M059J (cell line): ENCODE measurements at places on chromosomes 12 and 14. TPM values are rescaled to one million over a fixed set of nuclear protein-coding genes. Genes with fewer than 3 reads are reported as not detected.

The ETNK1 gene
- total RNA-seq = 12.1 and 21.9 TPM in 2 replicates

The ATF1 gene
- total RNA-seq = 21.2 and 33.8 TPM in 2 replicates

The SLC10A1 gene
- not detected in 2 replicates for total RNA-seq

The TAS2R43 gene
- total RNA-seq = 0.25 TPM in 1 of 2 replicates, not detected in the other

The PPFIBP1 gene
- 25.3 and 45.4 TPM in 2 replicates for total RNA-seq

- DNase-seq = no peak
Observed at GRCh38 chr12:50720501-50720900, 43.4 kb upstream of the ATF1 start.

GRCh38 chr14:54942913-54943312, 40.3 kb upstream of the GCH1 start:
- no peak for DNase-seq

- DNase-seq = no peak
Observed at GRCh38 chr14:100678469-100678828, 48.2 kb upstream of the DLK1 start.

DNA sequence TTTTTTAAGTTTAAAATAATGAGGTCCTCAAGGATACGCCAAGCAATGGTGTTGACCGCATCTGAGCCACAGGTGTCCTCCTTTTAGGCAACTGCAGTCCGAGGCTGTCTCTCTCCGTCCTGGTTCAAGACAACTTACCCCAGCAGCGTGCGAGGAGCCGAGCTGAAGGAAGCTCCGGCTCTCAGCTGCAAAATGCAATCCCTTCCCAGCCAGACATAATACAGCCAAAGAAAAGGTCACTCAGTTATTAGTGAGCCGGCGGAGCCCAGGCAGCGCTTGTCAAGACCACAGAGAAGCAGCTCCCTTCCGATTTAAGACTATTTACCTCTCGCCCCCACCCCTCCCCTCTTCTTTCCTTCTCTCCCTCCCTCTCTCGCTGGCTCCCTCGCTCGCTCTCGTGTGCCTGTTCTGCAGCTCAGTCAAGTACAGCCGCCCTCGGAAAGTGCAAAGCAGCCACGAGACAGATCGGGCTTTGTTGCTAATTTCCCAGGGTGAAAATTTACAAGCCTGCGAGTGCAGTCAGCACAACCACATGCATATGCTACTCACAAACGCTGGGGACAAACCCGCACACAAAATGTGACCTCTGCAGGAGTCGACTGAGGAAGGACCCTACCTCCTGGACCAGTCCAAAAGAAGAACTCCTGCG, 363 bp upstream of the LMO3 start:
- DNase-seq = no peak

GRCh38 chr14:68520637-68521556, 272.0 kb downstream of the ZFP36L1 start:
- DNase-seq = peak; percentile 48

DNA sequence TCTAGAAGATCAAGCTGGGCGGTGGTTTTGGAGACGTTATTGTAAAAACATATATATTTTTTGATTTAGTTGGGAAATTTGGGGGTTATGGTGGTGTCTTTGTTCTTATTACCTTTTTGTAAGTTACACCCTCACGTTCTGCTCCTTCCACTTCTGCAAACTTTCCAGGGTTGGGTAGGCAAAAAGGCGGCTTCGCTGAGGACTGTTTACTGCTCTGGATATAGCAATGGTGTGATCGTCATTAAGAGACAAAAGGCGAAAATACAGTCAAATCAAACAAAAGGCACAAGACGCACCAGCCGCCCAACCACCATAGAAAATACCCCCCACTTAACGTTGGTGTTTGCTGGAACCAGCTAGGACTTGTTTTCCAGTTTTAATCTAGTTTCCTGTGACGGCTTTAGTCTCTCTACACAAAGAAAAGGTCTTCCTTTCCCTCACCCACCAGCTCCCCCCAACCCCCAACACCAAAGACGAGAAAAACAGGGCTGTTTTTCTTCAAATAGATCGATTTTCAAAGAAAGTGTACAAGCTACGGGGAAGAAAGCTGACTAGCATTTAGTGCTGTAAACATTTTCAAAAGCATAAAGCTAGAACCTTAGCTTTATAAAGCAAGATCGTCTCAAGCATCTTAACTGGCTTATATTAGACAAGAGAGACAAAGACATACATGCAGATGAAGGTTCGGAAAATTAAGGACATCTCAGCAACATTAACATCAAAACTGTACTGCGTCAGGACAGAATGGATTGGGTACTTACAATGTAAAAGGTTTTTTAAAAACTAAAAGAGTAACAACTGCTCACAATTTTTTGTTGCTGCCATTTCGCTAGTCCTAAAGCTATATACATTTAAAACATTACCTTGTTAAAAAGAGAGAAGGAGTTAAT, 2.0 kb upstream of the SETD1B start:
- DNase-seq = no peak

- DNase-seq = peak; percentile 74
Observed at GRCh38 chr14:21382886-21383847, 652 bp downstream of the SUPT16H start.

DNA sequence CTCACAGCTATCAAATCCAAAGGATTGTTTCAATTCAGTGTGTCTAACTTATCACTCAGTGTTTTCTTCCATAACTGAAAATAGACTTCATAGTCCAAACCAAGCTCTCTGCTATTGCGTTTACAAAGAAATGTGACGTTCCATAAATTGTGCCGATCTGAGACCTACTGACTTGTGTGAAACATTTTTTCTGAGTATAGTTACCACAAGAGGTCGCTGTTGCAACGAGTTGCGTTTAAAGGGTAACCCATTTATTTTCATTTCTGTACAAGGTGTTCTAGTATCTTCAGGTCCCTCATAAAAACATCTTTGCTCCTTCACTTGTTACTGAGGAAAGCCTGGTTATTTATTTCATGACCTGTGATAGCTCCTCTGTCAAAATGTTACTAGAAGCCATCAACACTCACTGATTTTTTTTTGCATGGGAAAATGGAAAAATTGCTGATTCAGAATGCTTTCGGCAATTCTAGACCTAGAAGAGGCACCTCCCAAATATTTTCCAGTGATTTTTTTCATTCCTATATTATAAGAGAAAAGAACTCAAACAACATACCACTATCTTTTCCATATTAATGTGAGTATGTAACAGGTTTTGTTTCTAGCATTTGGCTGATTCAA, 60.9 kb upstream of the OR4E1 start:
- DNase-seq = peak; percentile 35

GRCh38 chr12:5945071-5946008, at the start of gene ANO2:
ANO2 (minus strand) TSS chr12:5945259; CDS start chr12:5945217, 42 bp downstream.
- DNase-seq = peak; percentile 32

DNA sequence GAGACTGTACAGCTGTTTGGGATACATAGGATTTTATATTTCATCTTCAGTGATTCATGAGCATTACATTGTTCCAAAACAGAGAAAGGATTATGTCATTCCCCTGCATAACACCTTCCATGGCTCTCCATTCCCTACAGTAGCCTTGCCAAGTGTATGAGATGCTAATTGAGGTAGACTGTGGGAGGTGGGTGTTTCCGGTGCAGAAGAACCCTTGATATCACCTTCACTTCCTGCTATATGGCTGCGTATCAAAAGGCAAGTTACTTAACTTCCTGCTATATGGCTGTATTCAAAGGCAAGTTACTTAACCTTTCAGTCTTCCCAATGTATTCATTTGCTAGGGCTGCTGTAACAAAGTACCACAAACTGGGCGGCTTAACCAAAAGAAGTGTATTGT, 11.2 kb downstream of the FAR2 start:
- no peak for DNase-seq

DNA sequence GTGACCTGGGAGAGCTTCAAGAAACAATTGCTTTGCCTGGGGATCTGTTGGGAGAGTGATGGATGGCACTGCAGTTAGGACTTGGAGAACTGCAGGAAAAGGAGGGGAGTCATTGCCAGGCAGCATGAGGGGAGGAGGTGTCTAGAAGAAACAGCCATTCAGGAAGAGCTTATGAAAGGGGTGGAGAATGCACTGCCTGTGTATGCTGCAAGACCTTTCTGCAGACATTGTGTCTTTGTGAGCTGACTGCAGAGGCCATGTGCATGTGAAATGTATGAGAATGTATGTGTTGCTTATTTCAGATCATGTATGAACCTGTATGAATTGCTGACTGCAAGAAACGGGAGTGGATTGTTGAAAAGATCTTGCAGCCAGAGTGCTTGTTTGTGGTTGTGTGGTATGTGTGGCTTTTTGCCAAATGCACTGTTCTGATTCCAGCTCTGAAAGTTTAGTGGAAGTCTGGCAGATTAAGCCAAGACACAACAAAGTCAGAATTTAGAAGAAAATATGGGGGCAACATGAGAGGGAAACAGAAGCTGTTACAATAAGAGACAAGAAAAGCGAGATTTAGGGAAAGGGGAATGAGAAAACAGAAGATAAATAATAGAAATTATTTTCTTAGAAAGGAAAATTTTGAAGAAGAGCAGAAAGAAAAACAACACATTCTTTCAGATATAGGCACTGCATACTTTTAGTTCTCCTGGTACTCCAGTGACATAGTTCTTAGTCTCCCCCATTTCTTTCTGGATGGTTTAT, 9.8 kb upstream of the RIMKLB start:
- peak; percentile 64 for DNase-seq

- DNase-seq = peak; percentile 60
Observed at GRCh38 chr14:100534528-100535286, 52.5 kb downstream of the BEGAIN start.

DNA sequence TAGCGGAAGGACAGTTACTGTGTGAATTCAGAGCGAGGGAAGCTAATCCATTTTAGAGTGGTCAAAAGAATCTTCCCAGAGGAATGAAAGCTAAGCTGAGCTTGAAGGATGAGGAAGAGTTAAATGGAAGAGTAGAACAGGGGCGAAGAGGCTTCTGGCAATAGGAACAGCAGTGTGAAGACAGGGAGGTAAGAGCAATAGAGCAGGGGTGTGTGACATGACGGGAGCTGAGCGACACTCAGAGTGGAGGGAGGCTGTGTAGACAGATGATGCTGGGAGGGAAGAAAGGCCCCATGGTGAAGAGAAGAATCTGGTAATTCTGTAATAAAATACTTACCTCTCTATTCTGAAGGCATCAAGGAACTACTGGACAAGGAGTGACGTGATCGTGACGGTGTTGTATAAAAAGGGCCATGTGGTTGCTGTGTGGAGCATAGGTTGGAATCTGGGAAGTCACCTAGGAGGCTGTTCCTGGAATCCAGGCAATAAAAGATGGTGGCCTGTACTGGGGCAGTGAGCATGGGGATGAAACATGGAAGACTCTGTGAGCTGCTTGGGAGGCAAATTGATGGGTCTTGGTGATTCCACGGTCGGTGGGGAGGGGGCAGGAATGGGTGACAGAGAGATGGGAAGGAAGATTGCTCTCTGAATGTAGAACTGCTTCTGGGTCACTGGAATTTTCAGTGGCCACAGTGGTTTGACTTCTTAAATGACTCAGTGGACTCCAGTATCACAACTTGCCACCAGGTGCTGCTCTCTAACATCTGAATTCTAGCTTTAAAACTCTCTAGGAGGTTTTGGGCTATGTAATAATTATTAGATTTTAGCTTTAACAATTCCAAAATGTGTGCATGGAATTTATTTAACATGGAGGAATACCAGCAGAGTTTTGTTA, 164.1 kb downstream of the ATP23 start:
- peak; percentile 63 for DNase-seq

DNA sequence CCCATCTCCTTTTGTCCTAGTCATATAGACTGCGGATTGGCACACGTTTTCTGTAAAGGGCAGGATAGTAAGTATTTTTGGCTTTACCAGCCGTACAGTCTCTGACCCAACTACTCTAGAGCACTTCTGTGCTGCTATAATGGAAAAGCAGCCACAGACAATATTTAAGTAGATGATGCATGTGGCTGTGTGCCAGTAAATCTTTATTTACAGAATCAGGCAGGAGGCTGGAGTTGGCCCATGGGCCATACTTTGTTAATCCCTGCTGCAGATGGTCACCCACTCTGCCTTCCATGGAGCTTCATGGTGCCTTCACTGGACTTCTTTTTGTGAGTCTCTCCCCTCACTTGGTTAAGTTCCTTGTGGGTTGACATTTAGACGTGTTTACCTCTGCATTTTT, 584.5 kb upstream of the TBX3 start:
- DNase-seq = no peak

GRCh38 chr14:99581938-99582337, 22.1 kb downstream of the CCDC85C start:
- no peak for DNase-seq

GRCh38 chr12:3086729-3087323, 9.6 kb downstream of the TSPAN9 start:
- no peak for DNase-seq

GRCh38 chr12:107593713-107594381, 91.8 kb upstream of the PWP1 start:
- DNase-seq = no peak

DNA sequence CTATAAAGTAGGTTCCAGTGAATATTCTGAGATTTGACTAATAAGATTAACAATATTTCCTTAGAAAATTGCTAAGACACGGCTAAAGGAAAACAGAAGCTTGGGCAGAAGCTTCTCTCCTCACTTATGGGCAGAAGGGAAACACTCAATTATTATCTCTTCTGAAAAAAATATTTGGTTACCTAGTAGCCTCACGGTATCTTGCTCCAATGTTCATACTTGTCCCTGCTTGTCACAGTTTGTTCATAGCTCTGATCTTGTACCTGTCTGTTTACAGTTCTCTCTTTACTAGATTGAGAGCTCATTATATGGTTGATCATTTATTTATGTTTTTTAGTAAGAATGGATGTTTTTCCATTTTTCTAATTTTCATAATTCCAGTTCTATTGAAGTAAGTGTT, 458.0 kb upstream of the ATP2B1 start:
- no peak for DNase-seq

GRCh38 chr12:76341436-76342030, 6.7 kb downstream of the BBS10 start:
- DNase-seq = peak; percentile 15

GRCh38 chr14:98269533-98269932, 1002.5 kb downstream of the BCL11B start:
- no peak for DNase-seq

DNA sequence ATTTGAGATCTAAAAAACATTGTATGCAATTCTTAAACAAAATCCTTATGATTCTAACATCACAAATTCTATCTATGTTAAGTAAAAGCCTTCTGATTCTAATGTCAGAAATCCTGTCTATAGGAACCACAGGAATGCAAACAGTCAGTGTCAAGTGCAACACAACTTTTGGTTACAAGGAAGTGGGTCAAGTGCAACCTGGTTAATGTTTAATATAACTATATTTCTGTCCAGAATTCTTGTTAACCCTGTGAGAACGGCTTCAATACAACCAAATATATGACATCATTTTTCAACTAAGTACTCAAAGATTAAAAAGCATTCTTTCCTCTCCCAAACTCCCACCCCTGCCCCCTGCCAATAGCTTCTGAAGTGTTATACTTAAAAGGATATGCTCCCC, 107.9 kb upstream of the PLEKHA5 start:
- no peak for DNase-seq
